Sciatic nerve (tissue), 2 donors: ENCODE measurements at places on chromosomes 1 and 21. TPM values are rescaled to one million over a fixed set of nuclear protein-coding genes. Genes with fewer than 3 reads are reported as not detected.
A peak's percentile ranks its signal among the peaks of the same experiment; 100 is the strongest.

ARTN gene
- 0.94 TPM for total RNA-seq

ENTREP3 gene
- total RNA-seq, result 28.4 TPM

CDC42BPA gene
- total RNA-seq, result 66.8 TPM

BGLAP gene
- total RNA-seq, result 5.1 TPM

SYTL1 gene
- total RNA-seq, result 3.5 TPM

OR2T3 gene
- not detected for total RNA-seq

SRSF4 gene
- 95.0 TPM for total RNA-seq

GRCh38 chr1:85576642-85577418 is 3.7 kb upstream of the CCN1 start:
- peak; percentile 94 for DNase-seq

DNA sequence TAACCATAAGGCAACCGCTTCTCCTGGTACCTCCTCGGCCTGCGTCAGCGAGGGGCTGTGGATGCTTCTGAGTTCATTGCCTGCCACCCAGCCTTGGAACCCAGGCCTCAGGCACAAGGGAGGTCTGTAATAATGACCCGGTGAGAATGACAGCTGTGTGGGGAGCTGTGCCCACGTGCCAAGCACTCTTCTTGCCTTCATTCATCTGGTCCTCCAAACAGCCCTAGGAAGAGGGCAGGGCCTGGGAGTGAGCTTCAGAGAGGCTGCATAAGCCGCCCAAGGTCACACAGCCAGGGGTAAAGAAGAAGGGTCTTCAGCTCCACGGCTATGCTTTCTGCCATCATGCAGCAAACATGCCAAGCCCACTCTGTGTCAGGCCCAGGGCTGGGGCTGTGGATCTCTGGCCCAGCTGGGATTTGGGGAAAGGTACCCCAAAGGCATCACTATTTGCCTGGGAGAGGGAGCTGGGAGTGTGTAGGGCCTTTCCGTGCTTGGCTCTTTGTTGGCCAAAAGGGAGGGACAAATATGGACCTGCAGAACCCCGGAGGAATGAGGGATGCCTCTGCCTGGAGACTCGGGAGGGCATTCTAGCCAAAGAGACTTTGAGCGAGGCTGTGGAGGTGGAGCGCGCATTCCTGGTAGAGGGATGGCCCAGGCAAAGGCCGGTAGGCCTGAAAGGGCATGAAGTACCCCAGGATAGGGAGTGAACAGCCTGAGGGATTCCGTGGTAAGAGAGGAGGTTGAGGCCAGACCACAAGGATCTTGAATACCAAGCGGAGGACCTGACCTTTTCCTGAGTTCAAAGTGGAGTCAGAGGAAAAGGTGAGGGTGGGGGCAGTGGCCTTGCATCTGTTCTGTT is 10.1 kb upstream of the EDN2 start:
- no peak for DNase-seq

DNA sequence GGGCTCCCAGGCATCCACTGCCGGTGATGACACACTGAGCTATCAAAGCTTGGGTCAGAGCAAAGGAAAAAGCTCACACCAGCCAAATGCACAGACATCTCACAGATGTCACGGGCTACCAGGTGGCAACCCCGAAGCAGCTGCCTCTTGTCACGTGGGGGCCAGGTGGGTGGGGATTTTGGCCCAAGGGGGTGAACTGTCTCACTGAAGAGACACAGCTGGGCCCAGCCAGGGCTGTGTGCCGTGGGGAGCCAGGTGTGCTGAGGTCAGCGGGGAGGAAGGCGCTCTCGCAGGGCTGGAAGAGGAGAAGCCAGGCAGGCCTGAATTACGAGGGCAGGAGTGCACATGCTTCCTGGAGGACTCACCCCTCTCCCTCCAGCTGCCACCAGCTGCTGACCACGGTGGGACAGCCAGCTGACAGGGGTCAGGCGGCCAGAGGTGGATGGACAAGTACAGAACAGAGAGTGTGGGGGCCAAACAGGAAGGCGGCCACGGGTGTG is 32.4 kb downstream of the KCNN3 start:
- DNase-seq, result no peak

GRCh38 chr1:193525917-193526710 is 339.7 kb upstream of the B3GALT2 start:
- DNase-seq, result no peak

GRCh38 chr21:31846690-31847089 is 26.1 kb upstream of the HUNK start:
- DNase-seq, result no peak

DNA sequence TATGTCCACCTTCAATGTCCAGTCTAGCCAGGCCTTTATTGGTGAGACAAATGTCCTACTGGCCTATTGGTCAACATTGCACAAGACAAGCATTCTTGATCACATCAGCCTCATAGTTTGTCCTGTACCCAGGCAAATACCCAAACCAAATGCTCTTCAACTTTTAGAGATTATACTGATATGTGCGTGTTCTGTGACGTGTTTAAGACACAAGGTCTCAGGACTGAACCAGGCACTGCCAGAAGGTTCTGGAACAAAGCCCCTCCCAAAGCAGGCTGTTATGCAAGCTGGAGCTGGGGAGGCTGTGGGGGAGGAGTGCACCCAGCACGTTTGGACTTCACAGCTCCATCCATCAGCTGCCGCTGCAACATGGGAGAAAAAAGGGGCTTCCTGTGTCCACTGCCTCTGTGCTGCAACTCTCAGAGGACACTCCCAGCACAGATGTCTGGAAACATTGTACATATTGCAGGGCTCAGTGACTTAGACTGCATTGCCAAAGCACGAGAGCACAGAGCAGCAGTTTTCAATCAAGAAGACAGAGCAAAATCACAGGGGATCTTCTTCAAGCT is 45.9 kb downstream of the NID1 start:
- peak; percentile 85 for DNase-seq
